CD4-positive, alpha-beta T cell treated with Interleukin-2 at 100 ng/mL for 4 hours (primary cell): ENCODE measurements at places on chromosomes 13 and 19.

DNA sequence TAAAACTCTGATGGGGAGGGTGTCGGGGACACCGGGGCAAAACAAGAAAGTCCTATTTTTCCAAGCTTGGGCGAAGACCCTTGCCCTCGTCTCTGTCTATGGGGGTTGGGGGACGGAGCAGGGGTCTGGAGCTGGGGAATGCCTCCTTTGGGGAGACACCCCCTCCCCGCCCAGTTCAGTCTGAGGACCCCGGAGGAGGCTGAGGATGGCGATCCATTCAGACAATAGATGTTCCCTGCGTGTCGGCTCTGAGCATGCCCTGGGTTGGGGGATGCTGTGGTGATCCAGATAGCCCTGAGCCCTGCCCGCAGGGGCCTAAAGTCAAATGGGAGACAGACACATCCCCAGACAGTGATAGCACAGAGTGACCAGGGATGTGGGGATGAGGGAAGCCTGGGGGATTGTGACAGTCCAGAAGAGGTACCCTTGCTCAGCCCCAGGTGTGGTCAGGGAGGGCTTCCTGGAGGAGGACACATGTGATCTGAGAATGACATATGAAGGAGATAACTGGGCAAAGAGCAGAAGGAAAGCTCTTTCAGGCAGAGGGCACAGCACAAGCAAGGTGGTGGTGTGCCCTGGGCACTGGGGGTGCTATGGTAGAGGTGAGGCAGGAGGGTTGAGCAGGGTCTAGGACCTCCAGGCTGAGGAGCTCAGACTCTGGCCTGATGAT is 9.1 kb downstream of the LRFN3 start:
- DNase-seq = no peak

DNA sequence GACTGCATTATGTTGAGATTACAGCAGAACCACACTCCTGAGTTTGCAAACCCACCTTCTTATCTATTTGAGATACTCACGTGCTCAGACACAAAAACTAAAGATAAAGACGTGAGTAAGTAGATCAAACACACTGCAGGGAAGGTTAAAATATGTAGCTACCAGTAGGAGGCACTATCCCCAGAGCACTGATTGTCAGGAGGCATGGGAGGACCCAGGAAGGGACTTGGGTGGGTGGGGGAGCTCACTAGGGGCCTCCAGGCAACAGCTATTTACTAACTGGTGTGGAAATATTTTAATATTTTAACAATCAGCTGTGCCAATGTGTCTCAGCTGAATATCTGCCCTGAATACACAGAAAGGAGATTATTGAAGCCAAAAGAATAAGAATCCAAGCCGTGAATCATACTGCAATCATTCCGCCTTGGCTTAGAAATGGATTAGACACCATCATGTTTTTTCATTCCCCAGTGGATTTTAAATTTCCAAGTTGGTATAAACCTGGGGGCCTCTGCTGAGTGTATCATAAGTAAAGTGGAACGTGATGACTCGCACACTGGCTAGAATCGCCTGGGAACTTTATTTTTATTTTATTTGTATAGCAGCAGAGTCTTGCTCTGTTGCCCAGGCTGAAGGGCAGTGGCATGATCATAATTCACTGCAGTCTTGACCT is 73.2 kb upstream of the CACNA1A start:
- no peak for DNase-seq

DNA sequence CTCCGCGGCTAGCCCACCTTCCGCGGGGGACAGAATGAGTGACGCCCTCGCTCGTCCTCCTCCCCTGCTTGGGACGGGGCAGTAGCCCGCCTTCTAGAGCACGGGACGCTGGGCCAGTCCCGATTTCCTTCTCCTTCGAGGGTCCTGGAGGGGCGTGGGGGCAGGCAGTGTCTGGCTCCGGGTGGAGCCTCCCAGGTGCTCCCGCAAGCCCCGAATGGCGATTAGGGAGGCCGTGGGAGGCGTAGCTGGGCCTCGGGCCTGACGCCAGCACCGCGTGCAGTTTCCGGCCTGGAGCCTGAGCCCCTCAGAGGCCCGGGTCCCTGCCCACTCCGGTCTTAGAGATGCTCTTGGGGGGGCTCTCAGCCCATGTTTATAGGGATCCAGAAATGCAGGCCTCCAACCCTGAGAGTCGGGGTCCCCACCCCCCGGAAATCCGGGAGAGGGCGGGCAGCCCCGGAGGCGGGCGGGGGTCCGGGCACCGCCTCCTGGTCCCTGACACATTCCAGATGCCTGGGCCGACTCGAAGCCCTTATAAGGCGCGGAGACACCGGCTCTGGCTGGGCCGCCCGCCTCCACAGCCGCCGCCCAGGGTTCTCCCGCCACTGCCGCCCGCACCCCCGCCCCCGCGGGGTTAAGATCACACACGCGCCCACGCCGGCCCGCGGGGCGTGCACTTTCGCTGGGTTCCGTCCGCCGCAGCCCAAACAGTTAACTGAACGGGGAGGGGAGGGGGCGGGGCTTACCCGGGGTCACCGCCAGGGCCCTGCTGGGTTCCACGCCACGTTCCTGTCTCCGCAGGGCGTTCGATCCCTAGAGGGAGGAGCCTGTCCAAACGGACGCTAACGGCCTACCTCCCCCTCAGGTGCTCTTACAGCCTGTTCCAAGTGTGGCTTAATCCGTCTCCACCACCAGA is 1.5 kb downstream of the MYADM start:
- peak; percentile 92 for DNase-seq

DNA sequence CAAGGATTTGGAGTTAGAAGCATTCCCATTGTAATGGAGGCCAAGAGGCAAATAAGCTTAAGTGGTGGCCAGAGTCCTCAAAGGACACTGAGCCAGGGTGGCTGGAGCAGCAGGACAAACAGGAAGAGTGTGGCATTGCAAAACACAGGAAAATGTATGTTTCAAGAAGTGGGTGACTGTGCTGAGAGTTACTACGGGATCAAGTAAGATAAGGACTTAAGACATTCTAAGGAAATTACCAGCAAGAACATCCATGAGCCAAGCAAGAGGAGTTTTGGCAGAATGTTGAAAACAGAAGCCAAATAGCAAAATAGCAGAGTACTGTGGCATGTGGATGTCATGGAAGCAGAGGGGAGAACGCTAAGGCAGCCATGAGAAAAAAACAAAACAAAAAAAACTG is 104.2 kb downstream of the RAP2A start:
- DNase-seq = no peak

DNA sequence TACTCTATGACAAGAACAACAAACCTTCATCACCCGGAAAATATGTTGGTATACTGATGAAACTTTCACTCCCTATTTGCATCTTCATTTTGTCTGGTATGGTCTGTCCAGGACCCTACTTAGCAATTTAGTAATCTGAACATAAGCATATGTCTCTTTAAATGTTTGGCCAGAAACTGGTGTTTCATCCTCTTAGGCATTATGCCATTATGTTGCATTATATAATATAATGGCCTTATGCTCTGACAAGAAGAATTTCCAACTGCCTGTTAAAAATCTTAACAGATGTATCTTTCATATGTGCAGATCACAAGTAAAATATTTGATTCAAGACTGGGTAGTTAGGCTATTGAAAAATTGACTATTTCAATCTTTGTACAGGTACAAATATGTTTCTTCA is 610.6 kb upstream of the PRR20A start:
- DNase-seq = no peak

GRCh38 chr19:43538922-43539321 is 5.9 kb downstream of the ZNF575 start:
- DNase-seq = no peak

DNA sequence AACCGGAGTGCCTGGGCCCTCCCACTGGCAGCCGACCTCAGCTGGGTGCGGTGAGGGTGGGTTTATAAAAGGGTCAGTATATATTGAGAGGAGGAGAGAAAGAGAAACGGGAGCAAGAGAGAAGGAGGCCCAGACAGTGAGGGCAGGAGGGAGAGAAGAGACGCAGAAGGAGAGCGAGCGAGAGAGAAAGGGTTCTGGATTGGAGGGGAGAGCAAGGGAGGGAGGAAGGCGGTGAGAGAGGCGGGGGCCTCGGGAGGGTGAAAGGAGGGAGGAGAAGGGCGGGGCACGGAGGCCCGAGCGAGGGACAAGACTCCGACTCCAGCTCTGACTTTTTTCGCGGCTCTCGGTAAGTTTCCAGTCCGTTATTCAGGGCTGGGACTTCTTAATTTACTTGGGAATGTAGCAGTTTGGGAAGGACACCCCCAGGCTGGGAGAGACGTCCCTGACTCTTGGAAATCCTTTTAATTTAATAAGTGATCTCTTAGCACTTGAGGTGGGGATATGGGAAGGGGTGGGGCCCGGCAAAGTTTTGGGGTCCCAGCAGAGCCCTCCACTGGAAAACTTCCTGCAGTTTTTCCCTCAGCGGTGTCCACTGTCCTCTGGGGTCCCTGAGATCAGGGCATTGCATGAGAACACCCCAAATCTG is at the start of gene EMP3:
Gene EMP3, plus strand, starts transcription at position 288 of the 646 bp plus-strand sequence. CDS start 1,293 bp downstream, outside the sequence.
- DNase-seq = peak; percentile 89

GRCh38 chr13:86569119-86569518 is 769.9 kb upstream of the SLITRK6 start:
- DNase-seq = no peak

GRCh38 chr13:86121881-86122280 is 322.7 kb upstream of the SLITRK6 start:
- DNase-seq = no peak

DNA sequence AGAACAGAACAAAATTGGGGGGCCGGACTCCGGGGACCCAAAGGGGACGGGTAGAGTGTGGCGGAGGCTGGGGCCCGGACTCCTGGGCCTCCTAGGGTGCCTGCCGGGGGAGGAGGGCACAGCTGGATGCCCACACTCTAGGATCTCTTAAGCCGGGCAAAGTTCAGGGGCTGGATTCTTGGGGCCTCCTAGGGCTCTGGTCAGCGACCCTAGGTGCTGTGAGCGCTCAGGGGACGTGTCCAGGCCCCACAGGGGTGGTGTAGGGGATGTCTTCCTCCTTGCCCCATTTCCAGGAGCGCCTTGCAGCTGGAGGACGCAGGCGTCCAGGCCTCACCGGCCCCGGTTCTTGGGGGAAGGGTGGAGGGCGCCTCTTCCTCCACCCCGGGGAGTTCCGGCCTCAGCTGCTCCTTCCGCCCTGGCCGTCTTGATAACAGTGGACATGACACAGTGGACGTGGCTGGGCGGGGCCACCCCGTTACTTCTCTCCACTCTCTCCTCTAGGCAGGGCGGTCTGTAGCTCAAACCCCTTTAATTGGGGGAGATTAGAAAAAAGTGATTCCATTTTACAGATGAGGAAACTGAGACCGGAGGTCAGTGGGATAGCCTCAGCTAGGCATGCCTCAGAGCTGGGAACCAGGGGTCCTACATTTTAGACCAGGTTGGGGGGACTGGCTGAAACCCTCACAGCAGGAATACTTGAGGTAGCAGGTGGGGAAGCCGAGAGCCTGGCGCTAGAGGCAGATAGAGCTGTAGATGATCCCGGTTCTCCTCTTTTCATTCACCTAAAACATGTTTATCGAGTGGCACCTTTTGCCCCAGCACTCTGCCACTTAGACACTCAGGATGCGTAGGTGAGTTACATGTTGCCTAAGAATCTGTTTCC is 705 bp downstream of the STXBP2 start:
- peak; percentile 10 for DNase-seq

- DNase-seq = no peak
These were observed 13.7 kb downstream of the ACTN4 start for GRCh38 chr19:38661136-38661535.

GRCh38 chr13:87827479-87827878 is 156.3 kb downstream of the SLITRK5 start:
- no peak for DNase-seq

- DNase-seq = peak; percentile 25
These were observed 12.6 kb downstream of the CD37 start for GRCh38 chr19:49347835-49348234.

DNA sequence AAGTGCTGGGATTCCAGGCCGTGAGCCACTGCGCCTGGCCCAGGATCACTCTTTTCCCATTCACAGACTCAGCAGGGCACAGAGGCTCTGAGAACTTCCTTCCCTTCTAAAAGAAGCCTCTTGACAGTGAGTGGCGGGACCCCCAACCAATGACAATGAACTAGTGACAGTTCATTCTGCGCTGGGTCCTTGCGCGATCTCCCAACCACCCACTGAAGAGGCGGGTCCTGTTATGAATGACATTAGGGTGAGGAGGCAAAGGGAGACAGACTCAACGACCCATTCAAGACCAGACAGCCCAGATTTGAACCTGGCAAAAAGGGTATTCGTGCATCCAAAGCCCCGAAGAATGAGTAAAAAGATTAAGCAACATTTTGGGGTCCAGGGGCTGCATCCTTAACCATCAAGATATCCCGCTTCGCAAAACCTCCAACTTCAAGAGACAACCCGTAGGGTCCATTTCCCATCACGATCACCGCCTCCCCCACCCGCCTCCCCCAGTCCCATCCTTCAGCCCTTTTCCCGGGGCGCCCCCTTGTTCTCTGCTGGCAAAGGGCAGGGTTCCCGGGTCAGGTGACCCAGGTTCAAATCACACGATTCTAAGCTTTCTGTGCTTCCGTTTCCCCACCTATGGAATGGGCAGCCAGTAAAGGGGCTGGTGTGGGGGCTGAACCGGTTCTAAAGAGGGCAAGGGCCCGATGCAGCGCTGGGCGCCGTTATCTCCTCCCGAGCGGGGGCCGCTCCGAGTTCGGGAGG is 719 bp downstream of the SUGP2 start:
- DNase-seq = peak; percentile 70

GRCh38 chr13:44601586-44601985 is 25.5 kb upstream of the TSC22D1 start:
- DNase-seq = no peak

DNA sequence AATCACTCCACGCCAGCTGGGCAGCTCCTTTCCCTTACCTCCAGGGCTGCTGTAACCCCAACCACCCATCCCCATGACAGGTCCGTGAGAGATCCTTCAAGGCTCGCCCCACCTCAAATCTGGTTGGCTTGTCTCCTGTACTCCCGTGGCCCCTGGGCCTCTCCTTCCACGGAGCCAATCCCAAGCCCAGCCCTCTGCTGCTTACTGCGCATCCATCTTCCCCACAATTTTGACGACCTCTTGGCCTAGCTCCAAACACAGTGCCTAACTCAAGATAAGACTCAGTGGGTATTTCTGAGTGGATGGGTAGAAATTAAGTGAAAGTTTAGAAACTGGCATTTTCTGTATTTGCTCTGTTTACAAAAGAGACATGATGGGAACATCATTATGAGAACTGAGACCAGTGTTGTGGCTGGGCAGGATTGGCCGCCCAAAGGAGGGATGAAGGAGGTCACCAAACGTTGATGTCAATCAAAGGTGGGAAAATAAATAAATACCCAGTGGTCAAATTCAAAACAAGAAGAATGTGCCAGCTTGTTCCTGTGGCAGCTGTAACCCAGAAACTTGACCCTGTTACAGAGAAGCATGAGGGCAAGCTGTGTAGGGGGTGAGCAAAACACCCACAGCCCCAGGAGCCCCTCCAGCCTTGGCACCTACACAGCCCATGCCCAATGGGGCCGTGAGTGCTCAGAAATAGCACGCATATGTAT is 162.2 kb downstream of the ABCC4 start:
- no peak for DNase-seq

- no peak for DNase-seq
These were observed 98.4 kb downstream of the ENOX1 start for GRCh38 chr13:43688227-43688907.

GRCh38 chr13:98370806-98371515 is 193.9 kb upstream of the RNF113B start:
- no peak for DNase-seq

GRCh38 chr13:64993514-64994164 is 2236.5 kb downstream of the PCDH9 start:
- DNase-seq = no peak
